Cortex of kidney (tissue), 1 donor: ENCODE measurements at places on chromosomes 3 and 15.

- DNase-seq = no peak
Observed at GRCh38 chr3:128133273-128133883, 9.8 kb upstream of the RUVBL1 start.

- DNase-seq = no peak
Observed at GRCh38 chr3:62238003-62238402, 135.3 kb downstream of the FEZF2 start.

- no peak for DNase-seq
Observed at GRCh38 chr15:66595931-66596545, 30.2 kb upstream of the LCTL start.

DNA sequence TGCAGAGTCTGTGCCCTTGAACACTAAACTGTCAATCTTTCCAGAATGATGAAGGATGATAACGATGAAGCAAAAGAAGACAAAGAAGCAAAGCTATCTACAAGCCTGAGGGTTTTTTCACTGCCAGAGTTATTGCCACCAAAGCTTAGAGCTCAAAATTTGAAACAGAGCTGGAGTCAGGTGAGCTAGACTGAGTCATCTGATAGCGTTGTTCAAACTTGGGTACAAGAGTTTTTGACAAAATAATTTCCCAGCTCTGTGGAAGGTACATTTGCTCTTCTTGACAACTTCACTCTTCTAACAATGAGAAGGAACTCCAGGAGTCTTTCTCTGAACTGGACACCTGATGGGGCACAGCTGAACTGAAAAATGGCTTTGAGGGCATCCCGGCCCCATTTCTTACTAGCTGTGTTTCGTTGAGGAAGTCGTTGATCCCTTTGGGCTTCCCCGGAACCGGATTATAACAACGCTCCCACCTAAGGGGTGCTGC lies 715 bp downstream of the MCCC1 start:
- DNase-seq = no peak

DNA sequence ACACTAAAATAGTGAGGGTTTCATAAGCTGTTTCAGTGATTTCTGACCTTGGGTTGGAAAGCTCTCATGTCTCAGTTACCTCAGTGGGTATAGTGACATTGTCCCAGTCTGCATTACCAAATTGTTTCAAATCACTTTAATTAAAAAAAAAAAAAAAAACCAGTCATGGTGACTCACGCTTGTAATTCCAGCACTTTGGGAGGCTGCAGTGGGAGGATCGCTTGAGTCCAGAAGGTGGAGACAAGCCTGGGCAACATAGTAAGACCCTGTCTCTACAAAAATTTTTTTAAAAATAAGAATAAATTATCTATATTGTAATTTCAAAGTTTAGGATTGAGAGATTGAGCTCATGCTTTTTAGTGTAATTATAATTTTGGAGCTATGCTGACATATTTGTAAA lies 78.0 kb downstream of the MBNL1 start:
- DNase-seq = no peak

- DNase-seq = no peak
Observed at GRCh38 chr3:178201714-178202113, 334.5 kb upstream of the KCNMB2 start.

DNA sequence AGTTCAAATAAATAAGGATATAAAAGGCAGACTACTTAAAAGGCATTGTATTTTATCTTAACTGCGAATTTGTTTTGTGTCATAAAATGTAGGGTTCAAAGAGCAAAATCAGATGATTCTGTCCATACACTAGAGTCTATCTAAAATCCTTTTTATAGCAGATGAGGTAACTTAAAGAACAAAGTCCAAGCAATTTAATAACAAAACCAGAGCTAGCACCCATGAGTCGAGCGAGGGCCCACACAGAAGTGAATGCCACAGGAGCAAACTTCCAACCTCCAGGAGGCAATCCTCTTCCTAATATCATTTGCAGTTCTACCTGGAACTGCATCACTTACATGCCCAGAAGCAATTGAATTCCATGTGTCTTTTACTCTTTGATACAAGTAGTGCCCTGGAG lies 35.4 kb upstream of the KBTBD8 start:
- DNase-seq = no peak

GRCh38 chr3:122760453-122761271 lies 33.0 kb downstream of the HSPBAP1 start:
- DNase-seq = no peak

GRCh38 chr3:16257309-16257708 lies 7.4 kb downstream of the DPH3 start:
- no peak for DNase-seq
